Hepatic stellate cell (primary cell): ENCODE measurements at places on chromosomes 11 and 22.

- no peak for DNase-seq
Measured at GRCh38 chr22:20809538-20810185, 35.7 kb downstream of the SERPIND1 start.

DNA sequence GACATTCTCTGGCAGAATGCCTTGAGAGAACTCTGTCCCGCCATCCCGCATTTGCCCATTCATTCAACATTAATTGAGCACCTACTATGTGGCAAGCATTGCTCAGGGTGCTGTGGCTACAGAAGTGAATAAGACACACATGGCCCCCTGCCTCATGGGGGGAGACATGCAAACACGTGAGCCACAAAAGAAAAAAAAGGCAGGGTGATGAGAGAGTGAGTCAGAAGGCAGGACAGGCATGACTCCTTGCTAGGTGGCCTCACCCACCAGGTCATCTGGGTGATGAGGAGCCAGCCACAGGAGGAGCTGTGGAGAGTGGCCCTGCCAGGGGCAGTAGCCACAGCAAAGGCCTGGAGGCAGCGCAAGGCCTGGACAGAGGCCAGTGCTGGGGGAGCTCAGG is 4.9 kb downstream of the CHRM4 start:
- peak; percentile 54 for DNase-seq

DNA sequence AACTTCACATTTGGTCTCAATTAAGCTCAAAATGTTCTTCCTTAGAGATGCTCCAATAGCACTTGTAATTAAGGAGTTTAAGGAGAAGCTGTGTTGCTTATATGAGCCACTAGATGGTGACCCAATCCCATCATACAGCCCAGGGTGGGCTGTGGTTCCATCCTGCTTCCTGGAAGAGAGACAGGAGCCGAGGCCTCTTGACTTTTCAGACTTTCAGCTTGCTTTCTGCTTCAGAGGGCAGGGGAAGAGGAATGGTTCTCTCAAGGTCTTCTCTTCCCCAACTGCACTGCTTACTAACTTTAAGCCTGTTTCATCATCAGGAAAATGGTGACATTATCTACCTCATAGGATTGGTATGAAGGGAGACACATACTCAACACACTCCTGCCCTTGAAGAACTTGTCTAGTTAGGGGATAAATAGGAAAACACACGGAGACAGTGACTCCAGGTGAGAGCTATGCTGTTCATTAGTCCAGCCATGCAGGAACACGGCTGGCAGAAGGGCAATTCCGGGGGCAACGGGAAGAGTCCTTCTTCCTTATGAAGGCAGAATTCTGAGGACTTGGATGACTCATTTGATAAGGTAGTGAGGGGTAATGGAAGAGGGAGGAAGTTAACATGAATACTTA is 20.1 kb downstream of the TMEM218 start:
- DNase-seq: peak; percentile 79

DNA sequence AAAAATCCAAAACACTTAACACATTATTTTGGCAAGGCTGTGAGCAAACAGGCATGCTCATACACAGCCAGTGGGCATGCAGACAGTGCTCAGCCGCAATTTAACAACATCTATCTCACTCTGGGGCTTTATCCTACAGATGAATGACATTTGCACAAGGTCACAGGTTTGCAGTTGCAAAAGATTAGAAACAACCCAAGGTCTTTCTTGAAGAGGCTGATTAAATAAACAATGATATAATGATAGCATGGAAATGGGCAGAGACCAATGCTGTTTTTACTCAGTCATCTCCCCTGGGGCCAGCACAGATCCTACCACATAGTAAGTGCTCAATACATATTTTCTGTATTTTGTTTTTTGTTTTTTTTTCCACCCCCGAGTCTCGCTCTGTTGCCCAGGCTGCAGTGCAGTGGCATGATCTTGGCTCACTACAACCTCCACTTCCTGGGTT is 9.4 kb downstream of the A4GALT start:
- DNase-seq: no peak

- DNase-seq: peak; percentile 70
Measured at GRCh38 chr11:64146036-64146955, 19.6 kb downstream of the MACROD1 start.

GRCh38 chr11:44361813-44362212 is 51.9 kb upstream of the ALX4 start:
- no peak for DNase-seq
